COR-L47 (cell line): ENCODE measurements at places on chromosomes 6 and 20.
A peak's percentile ranks its signal among the peaks of the same experiment; 100 is the strongest.

DNA sequence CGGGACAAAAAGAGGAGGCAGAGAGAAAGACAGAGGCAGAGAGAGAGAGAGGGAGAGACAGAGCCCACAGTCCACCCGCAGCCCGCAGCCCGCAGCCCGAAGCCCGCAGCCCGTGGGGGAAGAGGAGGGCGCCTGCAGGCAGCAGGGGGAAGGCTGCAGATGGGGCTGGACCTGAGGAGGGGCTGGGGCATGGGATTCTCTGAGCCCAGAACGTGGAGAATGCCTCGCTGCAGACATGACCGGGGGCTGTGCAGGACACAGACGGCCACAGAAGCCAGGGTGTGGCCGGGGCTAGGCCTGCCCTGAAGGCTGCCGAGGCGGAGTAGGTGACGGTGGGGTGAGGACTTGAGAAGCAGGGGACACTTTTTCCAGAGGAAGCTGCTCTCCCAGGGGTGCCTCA, 6.5 kb upstream of the SLCO4A1 start:
- DNase-seq, result no peak

GRCh38 chr20:43975096-43975768, 60.6 kb downstream of the TOX2 start:
- no peak for DNase-seq

DNA sequence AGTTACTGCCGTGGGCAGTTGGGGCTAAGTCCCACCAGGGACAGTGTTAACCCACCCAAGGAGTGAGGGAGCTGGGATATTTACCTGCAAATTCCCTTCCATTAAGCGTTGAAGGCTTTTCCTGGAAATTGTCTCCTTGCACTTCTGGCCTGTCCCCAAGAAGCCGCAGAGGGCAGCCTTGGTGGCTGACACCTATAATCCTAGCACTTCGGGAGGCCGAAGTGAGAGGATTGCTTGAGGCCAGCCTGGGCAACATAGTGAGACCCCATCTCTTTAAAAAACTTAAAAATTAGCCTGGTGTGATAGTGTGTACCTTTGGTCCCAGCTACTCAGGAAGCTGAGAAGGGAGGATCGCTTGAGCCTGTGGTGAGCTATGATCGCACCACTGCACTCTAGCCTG, 204.4 kb downstream of the EYA2 start:
- no peak for DNase-seq

DNA sequence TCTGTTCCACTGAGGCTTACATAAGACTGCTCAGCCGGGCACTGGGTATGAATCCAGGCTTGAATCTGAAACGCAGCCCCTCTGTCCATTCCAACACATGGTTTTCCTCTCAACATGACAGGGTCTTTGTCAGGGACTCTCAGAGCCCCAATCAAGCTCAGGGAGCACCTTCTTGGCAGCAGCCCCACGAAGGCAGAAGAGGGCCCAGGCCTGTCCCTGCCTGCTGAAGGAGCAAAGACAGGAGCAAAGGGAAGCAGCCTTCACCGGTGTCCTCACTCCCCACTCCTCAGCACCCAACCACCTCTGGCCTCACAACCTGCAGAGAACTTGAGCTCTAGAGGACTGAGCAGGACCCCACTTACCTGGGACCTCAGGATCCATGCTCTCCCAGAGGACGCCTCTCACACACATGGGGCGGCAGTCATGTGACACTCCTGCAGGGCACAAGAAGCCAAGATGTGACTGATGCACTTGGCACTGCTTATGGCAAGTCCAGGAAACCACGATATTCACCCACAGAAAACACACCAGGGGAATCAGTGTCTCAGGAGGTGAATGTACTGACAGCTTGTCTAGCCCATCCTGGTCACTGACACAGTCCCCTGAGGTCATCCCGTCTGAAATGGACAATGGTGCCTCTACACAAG, 4.3 kb downstream of the SNHG17 start:
- no peak for DNase-seq

DNA sequence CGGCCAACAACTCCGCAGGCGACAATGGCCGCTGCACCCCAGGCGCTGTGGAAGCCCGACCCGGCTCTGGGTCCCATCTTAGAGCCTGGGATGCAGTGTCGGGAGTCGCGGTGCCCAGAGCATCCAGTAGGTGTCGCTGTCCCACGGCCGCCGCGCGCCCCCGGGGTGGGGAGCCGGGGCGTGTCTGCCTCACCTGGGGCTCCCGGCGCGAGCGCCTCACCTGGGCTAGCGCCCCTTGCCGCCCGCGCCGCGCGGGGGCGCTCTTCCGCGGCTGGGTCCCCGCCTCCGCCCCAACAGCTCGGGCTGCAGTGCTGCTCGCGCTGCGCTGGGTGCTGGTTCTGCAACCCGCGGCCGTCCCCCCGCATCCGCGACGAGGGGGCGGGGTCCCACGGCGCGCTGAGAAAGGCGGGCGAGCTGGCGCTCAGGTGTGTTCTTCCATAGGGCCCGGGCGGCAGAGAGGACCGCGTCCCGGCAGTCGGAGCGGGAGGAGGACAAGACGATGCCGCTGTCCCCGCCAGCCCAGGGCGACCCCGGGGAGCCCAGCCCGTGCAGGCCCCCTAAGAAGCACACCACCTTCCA, at the start of gene CRYBG1:
Gene CRYBG1, plus strand, starts transcription at position 308 of the 579 bp plus-strand sequence. Its CDS starts 192 bp downstream, at position 500.
- DNase-seq, result peak; percentile 45

DNA sequence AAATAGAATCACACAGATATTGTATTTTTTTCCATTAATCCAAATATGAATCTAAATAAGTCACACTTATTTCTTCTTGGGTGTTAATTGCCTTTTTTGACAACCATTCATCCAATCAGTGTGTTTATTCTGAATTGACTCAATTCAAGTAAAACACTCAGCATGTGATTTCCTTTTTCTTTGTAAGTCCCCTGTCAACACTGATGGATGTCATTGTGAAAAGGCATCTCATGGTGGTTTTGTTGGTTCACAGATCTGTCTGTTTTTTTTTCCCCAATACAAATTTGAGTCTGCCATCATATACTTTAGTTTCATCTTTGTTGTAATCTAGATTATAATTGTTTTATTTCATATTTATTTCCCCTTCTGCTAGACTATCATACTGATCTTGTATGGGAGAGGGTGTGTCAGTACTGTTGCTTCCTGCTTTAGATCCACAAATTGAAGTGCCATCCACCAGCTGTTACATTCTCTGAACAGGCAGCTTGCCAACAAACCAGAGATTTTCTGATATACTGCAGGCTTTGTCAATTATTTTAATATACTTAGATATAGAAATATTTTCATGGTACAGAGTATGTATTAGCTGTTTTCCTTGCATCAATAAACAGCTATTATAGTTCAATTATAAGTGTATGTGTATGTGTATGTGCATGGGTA, 64.2 kb upstream of the FLRT3 start:
- DNase-seq, result peak; percentile 46

DNA sequence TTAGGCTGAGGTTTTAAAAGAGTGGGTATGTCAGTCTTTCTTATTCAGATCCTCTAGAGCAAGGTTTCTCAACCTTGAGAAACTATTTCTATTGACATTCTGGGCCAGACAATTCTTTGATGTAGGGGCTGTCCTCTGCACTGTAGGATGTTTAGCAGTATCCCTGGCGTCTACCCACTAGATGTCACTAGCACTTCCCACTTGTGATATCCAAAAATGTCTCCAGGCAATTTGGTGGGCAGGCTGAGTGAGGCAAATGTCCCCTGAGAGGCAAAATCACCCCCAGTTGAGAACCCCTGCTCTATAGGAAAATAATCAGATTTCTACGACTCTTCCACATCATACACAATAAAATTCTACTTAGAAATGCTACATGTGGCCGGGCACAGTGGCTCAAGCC, 7.7 kb upstream of the ZKSCAN8 start:
- DNase-seq, result peak; percentile 37

DNA sequence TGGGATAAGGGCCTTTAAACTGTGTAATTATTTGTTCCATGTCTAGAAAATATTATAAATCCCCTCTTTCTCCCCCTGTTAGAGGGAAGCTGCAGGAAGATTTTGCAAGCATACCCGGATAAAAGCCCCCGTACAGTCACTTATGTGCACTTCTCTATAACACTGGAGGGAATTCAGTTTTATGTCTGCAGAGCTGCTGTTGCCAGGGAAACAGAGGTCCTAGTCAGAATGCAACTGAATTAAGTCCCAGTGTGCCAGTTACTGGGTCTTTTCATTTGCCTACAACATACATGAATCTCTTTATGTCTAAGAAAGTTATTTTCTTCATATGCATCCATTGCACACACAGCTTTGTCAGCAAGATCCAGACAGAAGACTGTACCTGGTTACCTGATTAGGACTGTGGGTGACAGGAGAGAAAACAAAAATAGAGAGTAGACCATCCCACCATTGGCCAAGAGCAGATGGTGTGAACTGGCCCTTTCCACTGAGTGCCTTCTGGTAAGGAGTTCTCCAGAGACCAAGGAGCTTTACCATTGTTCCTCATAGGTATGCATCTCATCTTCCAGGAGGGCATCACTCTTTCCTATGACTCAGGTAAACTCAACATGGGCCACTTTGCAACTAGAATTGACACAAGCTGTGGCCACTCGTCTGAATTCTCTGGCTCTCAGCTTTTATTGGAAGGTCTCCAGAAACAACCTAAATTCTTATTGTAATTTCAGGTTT, 180.8 kb upstream of the PHACTR1 start:
- no peak for DNase-seq

DNA sequence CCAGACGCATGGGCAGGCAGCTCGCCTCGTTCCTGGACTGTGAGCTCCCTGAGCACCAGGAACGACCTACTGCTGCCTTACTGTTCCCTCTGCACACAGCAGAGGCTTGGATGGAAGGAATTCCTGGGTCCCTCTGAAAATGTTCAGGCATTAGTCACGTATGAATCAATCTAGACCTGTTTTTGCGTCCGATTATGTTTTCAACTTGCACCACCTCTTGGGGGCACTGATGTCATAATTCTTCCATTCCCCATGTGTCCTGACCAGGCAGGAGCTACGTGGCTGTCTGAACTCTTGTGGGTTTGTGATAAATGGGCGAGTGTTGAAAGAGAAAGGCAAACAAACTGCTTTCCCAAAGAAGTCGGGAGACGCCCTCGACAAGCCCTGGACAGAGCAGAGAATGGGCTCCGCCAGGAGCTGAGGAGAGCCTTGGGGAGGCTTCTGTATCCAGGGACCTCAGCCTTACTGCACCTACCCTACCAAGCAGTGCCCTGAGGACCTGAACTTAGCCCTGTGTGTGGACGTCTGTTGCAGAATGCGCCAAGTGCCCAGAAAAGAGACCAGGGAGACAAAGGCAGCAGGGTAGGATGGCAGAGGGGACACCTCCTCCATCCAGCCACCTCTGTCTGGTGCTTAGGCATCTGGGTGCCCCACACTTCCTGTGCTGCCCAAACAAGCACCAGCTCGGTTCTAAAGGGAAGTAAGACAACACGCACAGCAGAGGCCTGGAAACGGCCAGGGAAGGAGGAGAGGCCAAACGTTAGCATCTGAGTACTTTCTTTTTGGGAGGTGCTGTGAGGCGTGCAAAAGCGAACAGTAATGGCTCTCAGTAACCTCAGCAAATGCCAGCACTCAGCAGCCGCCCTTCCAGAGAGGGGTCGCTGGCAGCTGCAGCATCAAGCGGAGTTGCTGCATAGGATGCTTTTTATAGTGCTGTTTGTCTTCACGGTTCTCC, 124.2 kb downstream of the LY86 start:
- DNase-seq, result no peak

DNA sequence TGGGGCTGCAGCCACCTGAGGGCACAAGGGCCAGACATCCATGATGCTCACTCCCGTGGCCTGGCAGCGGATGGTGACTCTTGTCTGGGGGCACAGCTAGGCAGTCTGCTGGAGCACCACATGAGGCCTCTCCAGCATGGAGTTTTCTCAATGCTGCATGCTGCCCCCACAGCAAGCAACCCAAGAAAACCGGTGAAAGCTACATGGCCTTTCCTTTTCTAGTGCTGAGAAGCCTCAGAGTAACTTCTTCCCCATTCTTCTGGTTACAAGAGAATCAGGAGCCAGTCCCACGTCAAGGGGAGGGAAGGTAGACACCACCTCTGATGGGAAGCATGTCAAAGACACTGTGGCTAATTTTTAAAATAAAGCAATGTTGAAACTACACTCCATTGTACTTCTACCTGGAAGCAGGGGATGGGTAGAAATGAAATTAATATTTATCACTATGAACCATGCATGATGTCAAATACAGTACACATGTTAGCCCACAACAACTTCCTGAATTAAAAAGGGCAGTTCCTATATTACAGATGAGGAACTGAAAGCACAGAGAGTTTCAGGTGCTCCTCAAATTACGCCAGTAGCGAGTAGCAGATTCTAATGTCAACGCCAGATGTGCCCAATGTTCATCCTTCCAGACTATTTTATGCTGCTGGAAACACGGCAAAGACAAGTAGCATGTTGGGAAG, 101.5 kb downstream of the LAMP5 start:
- DNase-seq, result no peak

DNA sequence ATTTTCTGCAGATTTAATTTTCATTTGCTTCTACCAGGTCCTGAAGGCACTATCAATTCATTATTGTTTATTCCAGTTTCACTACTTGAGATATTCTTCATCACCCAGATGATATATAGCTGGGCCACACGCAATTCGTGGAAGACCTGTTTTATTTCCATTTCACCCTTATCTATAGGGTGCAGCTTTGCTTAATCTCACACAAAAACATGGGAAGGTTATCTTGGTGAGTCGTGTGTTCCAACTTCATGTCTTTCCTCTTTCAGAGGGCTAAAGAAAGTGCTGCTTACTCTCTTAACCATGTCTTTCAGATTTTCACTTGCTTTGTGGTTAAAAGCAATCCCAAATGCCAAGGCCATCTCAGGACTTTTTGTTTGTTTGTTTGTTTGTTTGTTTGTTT, 194.0 kb downstream of the SOD2 start:
- no peak for DNase-seq

DNA sequence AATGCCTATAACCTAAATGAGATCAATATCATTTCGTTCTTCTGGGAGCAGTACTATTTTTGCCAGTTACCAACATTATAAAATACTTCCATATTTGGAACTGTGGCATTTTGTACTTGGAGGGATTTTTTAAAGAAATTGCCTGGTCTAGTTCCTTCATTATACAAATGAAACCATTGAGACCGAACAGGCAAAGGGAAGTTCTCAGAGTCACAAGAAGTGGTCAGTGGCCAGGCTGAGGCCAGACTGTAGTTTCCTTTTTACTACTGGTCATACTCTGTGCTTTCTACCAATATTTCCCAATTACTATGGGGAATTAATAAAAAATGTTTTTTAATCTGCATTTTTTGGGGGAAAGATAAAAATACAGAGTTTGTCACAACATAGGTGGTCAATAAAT, 332.0 kb downstream of the NRN1 start:
- no peak for DNase-seq

GRCh38 chr6:15499125-15499524, 163.7 kb downstream of the DTNBP1 start:
- DNase-seq, result no peak

DNA sequence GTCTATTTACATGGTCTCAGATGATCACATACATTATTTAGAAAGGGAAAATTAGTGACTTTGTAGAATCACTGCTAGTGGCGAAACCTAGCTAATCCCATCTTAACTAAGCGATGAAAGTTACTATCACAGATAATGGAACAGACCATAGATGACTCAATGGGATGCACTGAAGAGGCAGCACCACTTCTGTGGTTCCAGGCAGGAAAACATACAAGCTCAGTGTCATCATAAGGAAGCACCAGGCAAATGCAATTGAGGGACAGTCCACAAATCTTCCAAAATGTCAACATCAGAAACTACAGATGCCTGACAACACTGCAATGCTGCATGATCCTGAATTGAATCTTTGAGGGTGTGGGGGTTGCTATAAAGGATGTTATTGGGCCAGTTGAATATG, 15.9 kb upstream of the SNAI1 start:
- DNase-seq, result no peak
